Activated naive CD8-positive, alpha-beta T cell treated with anti-CD3 and anti-CD28 coated beads, Interleukin-2, amount 50 U/mL, for 24 hours (primary cell): ENCODE measurements at places on chromosomes 6 and 20.

GRCh38 chr20:1932971-1933370, 37.8 kb downstream of the SIRPA start:
- H3K27ac ChIP-seq, result no peak overlapping the region
- no peak overlapping the region for H3K4me3 ChIP-seq
- H3K36me3 ChIP-seq, result no peaks in the 10 kb centered on the region

- H3K4me1 ChIP-seq, result no peaks in the 10 kb centered on the region
- H3K27ac ChIP-seq, result no peak overlapping the region
- H3K27me3 ChIP-seq, result peaks cover 2% of the 10 kb centered on the region
- no peak for DNase-seq
- H3K36me3 ChIP-seq, result no peaks in the 10 kb centered on the region
- no peak overlapping the region for H3K4me3 ChIP-seq
Observed at GRCh38 chr20:61788343-61788742, 277.3 kb downstream of the TAF4 start.

GRCh38 chr6:137423451-137424168, 70.6 kb downstream of the OLIG3 start:
- H3K4me3 ChIP-seq, result no peak overlapping the region
- peaks cover 27% of the 10 kb centered on the region for H3K4me1 ChIP-seq
- H3K27ac ChIP-seq, result no peak overlapping the region

DNA sequence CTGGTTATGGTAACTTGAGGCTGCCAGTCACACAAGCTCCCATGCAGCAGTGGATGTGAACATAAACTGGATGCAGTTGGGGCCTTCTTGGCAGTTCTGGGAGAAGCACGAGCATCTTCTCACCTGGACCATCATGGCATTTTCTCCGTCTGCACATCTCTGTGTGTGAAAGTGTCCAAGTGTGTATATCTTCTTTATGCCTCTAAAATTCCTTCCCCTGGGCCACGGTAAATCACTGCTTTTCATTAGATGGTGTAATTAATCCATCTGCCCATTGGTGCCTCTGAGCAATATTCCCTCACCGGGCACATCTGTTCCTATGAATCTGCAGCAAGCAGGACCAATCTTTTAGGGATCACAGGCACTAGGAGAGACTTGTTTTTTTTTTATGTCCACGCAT, 138.0 kb downstream of the MAP3K7 start:
- no peak for DNase-seq
- no peak overlapping the region for H3K4me3 ChIP-seq
- no peak overlapping the region for H3K27ac ChIP-seq
- H3K36me3 ChIP-seq, result peaks cover 2% of the 10 kb centered on the region

DNA sequence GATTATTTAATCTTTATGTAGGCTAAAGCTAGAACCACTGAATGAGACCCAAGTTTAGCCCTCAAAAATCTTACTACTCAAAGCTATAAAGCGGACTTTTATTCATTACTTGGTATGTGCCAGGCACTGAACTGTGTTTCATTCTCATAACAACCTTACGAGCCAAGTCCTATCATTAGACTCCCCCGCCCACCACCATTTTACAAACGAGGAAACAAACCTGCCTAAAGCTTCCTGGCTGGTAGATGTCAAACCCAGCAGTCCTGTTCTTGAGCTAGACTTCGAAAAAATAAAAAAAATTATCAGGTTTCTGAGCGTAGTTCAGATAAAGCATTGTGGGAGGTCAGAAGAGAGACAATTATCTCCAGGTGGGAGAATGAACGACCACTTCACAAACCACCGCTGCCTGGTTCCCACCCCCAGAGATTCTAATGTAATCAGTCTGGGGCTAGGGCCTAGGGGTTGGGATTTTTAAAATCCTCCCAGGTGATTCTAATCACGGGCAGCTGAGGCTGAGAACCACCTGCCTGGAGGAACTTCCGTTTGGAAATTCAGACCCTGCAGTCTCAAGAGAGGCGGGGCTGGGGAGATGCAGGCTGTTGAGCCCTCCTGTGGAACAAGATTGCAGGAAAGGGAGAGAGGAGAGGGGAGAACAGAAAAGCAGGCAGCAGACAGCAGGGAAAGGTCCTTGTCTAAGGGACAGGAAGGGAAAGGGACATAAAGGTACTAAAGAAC, 8.6 kb downstream of the ADTRP start:
- peaks cover 41% of the 10 kb centered on the region for H3K4me1 ChIP-seq
- no peak overlapping the region for H3K4me3 ChIP-seq
- no peaks in the 10 kb centered on the region for H3K36me3 ChIP-seq
- no peaks in the 10 kb centered on the region for H3K27me3 ChIP-seq

DNA sequence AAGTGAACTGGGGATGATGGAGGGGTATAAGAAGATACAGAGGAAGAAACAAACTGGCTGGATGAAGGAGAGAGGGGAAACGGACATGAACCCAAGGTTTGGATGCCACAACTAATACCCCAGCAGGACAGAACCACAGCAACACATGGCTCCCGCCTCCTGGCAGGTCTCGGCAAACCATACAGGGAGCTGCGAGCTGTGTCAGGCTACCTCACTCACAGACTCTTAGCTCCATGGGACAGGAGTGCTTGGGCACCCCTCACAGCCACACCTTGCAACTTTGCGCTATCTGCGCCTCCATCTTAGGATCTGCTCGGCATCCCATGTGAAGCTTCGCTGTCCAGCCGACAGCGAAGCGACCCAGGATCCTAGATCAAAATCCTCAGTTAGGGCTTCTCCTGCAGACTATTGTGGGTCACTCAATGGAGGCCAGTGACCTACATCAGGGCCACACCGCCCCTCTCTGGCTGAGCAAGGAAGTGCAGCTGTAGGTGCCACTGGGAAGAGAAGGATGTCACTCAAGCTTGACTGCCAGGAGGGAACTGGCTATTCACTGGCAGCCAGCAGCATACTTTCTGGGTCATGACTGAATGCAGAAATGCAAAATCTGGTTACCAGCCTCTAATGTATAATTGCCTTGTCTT, 174.4 kb upstream of the RIN2 start:
- no peaks in the 10 kb centered on the region for H3K27me3 ChIP-seq
- no peaks in the 10 kb centered on the region for H3K4me1 ChIP-seq
- H3K4me3 ChIP-seq, result no peak overlapping the region
- no peaks in the 10 kb centered on the region for H3K36me3 ChIP-seq

DNA sequence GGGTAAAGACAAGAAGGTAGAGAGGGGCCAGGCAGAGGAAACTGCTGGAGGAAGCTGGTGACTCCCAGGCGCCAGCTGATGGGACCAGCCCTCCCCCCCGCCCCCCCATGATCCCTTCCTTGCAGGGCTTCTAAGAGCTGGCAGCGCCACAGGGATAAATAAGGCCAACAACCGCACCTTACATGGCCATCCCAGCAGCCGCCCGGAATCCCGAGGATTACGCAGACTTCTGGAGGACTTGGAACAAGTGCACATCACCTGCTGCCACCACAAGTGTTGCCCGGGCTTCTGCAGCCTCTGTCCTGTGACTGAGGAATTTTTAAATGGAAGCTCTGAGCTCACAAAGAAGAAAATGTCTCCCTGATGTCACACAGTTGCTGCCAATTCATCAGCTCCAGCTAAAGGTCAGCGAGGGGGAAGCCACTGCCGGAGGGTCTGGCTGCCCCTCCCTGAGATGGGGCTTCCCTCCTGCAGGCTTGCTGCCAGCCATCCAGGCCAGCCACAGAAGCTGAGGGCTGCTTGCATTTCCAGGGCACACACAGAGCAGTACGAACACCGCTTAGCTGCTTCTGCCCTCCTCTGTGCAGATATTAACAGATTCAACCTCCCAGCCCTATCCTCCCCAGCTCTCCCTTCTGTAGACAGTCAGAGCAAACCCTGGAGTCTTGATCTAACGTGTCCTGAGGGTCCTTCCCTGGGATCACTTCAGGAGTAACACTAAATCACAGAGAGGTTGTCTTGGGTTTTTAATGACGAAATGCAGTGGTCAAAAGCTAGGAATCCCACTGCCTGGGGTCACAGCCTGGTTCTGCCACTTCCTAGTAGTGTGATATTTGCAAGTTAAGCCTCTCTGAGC, 38.6 kb upstream of the PIM1 start:
- H3K36me3 ChIP-seq, result no peaks in the 10 kb centered on the region
- no peak overlapping the region for H3K4me3 ChIP-seq
- DNase-seq, result no peak
- peaks cover 18% of the 10 kb centered on the region for H3K4me1 ChIP-seq
- no peak overlapping the region for H3K27ac ChIP-seq
